ENCODE measurements at places on chromosomes 7 and 10. TPM values are rescaled to one million over a fixed set of nuclear protein-coding genes. Genes with fewer than 3 reads are reported as not detected.
A peak's percentile ranks its signal among the peaks of the same experiment; 100 is the strongest.

The FFAR4 gene
- polyA plus RNA-seq = 17.9 TPM

- no peak for DNase-seq
These were observed 252.0 kb upstream of the GRB10 start for GRCh38 chr7:51034521-51035264.

DNA sequence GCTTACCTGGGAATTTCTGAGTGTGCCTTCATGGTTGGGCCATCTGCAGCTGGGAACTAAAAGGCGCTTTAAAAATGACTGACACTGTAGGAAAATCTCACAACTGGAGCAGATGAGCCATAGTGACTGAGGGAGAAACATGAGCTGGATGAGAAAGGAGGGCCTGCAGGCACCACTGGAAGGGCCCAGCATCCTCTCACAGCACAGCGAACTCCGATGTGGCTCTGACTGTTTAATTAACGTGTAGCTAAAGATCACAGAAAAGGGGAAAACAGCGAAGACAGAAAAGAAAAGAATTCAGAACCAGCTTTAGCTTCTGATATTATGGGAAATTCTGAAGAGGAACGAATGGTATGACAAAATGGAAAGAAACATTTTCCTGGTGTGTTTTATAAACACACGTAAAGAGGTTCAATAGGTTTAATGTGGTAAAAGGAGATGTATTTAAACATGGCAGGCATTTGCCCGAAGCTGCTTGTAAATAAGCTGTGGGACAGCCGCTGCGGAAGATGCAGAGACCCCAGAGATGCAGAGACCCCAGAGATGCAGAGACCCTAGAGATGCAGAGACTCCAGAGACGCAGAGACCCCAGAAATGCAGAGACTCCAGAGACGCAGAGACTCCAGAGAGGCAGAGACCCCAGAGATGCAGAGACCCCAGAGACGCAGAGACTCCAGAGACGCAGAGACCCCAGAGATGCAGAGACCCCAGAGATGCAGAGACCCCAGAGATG lies 534.3 kb downstream of the PTPRN2 start:
- DNase-seq = no peak

GRCh38 chr7:69561266-69561960 lies 36.9 kb upstream of the AUTS2 start:
- no peak for DNase-seq

DNA sequence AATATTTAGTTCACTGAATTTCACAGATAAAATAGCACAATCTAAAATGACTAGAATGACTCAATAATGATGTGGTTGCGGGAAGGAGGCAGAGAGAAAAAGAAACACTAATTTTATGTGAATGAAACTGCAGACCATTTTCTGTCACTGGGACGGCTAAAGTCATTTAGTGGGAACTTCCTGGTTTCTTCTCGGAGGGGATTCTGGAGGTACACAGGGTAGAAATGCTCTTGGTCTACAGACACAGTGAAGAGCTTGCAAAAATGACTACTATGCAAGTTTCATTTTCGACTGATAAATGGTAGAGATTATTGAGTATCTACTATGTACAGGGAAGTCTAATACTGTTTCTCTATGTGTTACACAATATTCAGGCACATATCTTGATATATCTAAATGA lies 63.5 kb upstream of the LRRN3 start:
- DNase-seq = no peak

The LIPA gene
- polyA plus RNA-seq = 37.6 TPM

GRCh38 chr7:11931307-11931706 lies 99.3 kb upstream of the THSD7A start:
- DNase-seq = no peak

DNA sequence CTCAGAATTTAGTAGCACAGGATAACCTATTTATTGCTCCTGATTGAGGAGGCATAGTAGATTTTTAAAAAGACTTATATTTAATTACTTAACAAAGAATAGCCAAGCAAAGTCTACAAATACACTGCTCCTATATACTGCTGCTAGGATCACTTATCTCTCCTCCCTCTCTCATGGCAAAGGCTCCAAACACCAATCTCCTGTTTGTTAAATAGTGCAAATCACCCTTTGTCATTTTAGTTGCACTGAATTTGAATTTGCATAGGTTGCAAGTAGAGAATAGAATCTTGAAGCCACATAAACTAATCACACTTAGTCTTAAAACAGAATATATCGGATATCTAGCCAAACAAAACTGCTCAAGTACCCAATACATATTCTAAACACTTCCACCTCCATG lies 219.1 kb upstream of the LRRN3 start:
- DNase-seq = no peak

GRCh38 chr7:25006276-25006675 lies 26.3 kb upstream of the OSBPL3 start:
- no peak for DNase-seq

DNA sequence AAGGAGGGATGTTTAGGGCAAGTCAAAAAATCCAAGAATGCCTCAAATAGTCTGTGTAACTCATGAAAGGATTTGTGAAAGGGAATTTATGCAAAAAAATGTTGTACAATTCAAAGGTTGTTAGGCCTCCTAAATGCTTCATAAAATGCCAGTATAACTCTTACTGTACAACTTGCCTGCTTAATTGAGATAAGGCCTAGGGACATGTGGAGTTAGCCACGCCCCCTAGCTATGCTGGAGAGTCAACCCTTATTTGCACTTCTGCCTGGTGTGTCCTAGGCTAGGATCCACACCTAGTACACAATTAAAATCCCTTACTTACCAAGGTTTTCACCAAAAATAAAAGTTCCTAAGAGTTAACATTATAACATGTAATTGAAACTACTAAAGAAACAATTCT lies 77.2 kb downstream of the ZNF680 start:
- DNase-seq = no peak

GRCh38 chr10:43816351-43817321 lies 168.0 kb upstream of the ZNF32 start:
- peak; percentile 76 for DNase-seq

DNA sequence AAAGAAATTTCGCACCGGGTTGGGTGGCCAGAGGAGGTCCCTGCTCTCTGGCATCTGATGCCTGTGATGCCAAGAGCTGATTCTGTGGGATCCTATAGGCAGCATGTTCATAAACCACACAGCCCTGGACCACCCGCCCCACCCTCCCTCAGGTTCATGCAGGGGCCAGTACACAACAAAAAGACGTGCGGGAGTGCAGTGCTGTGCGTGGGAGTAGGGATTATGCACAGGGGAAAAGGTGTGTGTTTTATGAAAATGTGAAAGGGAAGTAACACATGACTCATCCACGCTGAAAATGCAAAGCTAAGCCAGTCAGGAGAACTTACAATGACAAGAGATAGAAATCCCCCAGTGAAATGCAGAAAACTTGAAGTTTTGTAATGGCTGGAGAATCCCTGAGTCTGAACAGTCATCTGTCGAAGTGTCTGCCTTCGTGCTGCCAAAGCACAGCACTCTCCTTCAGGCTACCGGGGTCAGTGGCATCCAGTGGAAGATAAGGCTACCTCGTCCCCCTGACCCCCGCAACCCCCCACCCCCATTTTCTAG lies 1.1 kb downstream of the KIAA1217 start:
- DNase-seq = no peak

The GIMAP6 gene
- 5.8 TPM for polyA plus RNA-seq

- peak; percentile 38 for DNase-seq
These were observed 1.3 kb downstream of the ARHGAP22 start for GRCh38 chr10:48603421-48604038.

- no peak for DNase-seq
These were observed 14.0 kb upstream of the ZNF273 start for GRCh38 chr7:64888901-64889685.

DNA sequence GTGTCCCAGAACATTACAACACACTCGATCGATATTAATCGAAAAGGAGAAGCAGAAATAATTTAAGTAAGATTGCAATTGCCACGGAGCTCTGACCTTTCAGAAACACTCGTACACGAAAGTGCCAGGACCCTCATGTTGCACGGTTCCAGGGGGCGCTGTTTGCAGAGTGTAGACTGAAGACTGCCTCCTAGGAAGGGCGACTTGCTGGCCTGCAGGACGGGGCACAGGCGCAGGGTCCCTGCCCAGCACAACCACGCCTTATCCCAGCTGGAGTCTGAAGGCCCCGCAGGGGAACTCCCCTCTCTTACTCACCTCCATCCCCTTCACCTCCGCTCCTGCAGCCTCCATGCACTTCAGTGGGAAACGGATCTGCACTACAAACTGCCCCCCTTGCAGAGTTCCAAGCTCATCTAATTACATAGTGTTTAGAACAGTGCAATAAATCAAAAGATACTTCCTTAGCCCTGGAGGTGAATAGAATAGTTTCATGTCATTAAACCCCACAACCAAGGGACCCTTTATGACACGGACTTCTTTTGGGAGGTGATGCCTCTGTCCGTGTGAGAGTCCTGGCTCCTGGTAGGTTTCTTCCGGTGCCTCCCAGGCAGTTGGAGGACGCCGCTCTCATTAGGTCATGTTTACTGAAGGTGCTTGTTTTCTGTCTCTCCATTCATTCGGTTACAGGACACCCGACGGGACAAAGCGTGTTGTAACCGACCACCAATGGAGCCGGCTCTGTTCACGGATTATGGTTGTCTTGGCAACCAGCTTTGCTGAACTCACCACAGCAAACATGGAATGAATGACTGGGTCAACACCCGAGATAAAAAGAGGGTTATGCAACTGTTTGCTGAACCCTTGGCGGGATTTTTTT lies 262.2 kb downstream of the BAMBI start:
- DNase-seq = peak; percentile 68

DNA sequence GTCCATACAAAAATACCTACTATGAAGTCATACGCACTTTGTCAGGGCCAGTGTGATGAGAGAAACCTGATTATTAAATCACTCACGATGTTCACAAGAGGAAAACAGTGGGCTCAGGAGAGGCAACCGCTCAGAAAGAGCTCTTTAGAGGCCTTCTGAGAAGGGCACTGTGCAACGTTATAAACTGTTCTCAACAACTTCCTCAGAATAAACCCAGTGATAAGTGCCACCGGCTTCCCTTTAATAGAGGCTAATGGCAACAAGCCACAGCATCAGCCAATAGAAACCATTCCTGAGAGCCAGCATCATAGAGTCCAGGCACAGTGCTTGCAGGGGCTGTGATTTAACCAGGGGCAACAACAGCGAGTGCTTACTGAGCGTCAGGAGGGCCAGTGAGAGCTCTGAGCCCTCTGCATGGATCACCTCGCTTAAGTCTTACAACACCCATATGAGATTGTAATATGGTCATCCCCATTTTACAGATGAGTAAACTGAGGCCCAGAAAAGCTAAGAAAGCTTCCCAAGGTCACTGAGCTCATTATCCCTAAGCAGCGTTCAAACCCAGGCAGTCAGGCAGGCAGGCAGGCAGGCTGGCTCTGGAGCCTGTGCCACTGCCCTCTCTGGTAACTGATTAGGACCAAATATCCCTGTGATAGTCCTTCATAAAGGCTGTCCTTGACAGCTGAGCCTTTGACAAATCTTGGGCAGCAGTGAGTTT lies 30.9 kb upstream of the ATXN7L1 start:
- DNase-seq = no peak

DNA sequence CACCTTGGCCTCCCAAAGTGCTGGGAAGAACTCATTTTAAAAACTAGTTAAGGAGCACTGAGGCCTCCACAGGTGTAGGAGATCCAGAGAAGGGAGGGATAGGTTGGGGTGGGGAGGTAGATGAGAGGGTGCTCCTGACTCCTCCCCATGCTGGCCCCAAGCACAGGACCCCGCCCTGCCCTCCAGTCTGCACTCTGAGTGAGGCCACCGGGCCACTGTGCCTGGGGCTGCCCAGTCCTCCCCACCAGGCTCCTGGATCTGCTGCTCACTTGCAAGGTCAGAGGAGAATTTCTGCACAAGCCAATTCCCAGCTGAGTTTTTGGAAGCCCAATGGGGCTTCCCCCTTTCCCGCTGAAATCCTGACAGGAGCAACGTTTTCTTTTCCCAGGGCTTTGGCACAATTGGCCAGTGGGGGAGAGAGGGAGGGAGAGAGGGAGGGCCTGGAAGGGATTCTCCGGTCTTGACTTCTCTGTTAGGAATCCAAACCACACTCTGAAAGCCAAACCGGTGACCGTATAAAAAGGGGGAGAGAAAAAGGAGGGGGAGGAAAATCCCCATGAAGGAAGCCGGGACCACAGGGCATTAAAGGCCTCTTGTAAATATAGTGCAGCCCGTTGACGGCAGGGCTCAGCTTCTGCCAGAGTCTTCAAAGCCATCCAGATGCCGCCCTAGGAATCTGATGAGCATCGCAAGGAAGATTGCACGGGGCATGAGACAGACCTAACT lies 116.2 kb downstream of the SH3PXD2A start:
- peak; percentile 87 for DNase-seq

GRCh38 chr7:12674861-12675260 lies 12.6 kb upstream of the ARL4A start:
- no peak for DNase-seq

DNA sequence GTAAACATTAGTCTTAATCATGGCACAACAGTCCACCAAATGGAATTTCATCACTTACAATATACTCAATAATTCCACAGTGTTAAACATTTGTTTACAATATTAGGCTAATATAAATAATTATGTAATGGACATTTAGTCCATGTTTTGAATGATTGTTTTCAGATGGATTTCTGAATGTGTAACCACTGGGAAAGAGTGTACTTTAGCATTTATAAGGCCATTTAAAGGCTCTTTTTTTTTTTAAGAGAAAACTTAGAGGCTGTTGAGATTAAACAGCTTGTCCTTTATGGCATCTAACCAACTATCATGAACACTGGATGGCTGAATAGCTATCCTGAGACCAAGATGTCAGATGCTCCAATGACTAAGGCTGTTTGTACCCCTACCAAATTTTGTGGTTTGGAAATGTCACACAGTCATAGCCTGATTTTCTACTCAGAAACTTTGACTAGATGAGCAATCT lies 248.3 kb upstream of the GLI3 start:
- no peak for DNase-seq
